Left forelimb (tissue), 1 donor: ENCODE measurements at places on chromosomes 2 and 18.

GRCh38 chr2:75311993-75312392 lies 112.7 kb upstream of the TACR1 start:
- no peak for DNase-seq

- DNase-seq = no peak
Observed at GRCh38 chr2:126995621-126996377, 97.1 kb downstream of the TEX51 start.

DNA sequence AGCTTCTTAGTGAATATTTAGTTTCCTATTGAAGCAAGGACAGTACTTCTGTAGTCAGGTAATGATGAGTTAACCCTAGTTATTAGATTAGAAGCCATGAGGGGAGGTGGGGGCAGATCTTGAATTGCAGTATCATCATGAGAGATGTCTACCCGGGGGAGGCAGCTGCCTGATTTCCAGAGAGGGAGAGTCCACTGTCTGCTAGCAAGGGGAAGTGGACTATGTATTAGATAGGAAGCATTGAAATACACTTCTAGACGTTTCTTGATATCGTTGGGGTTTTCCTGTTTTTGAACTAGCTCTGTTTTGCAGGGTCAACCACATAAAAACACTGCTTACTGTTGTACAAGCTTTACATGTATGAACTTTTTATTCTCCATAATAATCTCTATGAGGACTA lies 38.8 kb downstream of the APLF start:
- no peak for DNase-seq

GRCh38 chr2:239229545-239230279 lies 171.1 kb downstream of the HDAC4 start:
- DNase-seq = peak; percentile 44

GRCh38 chr2:18791172-18791797 lies 201.9 kb upstream of the NT5C1B start:
- no peak for DNase-seq

DNA sequence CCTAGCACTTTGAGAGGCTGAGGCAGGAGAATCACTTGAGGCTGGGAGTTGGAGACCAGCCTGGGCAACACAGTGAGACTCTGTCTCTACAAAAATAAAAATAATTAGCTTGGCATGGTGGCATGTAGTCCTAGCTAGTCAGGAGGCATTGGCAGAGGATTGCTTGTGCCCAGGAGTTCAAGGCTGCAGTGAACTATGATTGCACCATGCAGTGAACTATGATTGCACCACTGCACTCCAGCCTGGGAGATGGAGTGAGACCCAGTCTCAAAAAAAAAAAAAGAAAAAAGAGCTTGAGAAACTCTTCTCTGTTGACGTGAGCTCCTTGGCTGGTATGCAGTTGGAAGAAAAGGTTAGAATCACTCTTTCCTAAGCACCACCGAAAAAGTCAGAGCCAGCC lies 125.1 kb upstream of the TNP1 start:
- no peak for DNase-seq

- DNase-seq = no peak
Observed at GRCh38 chr2:201959626-201960025, 74.0 kb upstream of the FZD7 start.

- no peak for DNase-seq
Observed at GRCh38 chr2:40372283-40372985, 79.5 kb downstream of the SLC8A1 start.

GRCh38 chr2:101040761-101041160 lies 38.7 kb downstream of the RPL31 start:
- DNase-seq = no peak

DNA sequence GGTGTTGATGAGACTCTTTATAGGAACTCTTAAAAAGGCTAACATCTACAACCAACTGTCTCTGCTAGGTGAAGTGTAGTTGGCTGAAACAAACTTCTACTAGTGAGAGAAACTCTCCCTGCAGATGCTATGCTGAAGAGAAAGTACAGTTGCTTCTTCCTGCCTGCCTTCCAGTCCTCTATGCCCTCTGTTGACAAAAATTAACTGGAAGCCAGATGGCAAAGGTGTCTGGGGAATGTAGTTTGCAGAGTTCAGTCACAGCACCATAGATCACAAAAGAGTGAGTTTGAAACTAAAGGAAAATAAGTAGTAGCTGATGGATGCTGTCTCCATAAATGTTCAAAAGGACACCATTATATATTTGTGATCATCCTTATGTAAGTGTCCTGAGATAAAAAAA lies 958.8 kb upstream of the NRXN1 start:
- DNase-seq = no peak

DNA sequence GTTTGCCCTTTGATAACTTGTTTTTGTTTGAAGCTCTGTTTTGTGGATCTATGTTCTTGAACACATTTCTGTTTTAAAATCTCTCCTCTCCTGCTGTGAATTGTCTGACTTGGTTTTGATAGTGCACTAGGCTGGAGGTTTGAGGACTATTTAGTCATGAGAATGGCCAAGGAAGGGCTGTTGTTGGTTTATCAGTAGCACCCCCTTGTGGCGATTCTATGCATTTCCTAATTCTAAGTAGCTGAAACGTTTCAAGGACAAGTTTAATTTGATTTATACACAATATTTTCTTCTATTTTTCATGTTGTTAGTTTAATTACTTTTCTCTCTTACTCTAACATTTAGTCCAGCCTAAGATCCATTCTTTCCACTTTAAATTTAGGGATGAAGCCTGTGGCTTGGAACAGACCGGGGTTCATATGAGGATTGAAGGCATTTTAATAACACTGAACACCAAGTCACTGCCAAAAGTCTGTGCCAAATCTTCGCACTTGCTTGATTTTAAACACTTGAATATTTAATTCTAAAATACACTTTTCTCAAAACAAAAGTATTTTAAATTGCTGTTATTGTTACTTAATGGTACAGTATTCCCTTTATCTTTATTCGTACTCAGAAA lies 166.0 kb downstream of the SOCS6 start:
- DNase-seq = no peak

GRCh38 chr2:1891147-1891546 lies 146.8 kb upstream of the PXDN start:
- DNase-seq = no peak

- no peak for DNase-seq
Observed at GRCh38 chr2:127096280-127096679, 10.7 kb downstream of the BIN1 start.

GRCh38 chr2:237073552-237073951 lies 12.1 kb upstream of the COPS8 start:
- DNase-seq = no peak

DNA sequence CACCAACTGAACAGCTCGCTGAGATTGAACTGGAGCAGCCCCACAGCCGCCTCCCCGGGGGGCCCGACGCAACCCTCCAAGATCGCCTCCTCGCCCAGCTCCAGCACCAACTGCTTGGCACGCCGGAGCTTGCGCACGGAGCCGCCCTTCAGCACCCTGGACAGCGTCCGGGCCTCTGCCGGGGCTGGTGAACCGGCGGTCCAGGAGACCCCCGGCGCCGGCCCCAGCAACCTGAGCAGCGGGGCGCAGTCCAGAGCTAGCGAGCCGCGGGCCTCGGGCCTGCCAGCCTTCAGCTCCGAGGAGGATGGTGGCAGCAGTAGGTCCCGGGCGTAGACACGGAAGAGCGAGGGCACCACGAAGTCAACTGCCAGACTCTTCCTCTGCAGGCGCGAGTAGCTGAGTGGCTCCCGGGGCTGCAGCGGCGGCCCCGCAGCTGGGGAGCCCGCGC lies 1.2 kb downstream of the ALK start:
- DNase-seq = peak; percentile 84

DNA sequence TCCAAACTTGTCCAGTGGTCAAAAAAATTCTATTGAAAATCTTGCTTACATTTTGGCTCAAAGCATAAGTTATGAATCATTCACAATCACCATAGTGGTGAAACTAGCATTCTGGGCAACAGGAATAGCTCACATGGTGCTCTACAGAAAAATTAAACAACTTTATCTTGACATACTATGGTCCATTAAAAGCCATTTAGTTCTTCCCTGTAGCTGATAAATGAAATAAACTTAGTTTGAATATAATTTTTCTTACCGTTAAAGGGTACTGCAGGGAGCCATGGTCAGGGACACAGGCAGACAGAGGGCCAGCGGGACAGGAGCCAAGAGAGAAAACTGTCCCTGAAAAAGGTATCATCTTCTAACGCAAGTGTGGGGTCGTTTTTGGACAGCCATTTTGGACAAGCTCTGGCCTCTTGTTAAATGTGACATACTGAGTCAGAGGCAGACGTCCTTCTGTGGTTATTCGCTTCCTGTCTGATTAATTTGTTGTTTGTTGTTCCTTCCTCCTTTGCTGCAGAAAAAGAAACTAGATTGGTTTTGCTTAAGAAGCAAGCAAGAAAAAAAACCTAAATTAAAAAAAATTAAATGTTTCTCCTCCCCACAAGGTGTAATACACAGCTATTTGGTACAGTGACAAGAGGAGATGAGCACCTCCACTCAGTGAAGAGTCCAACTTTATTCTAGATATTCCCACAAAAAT lies at the start of gene WIPF1:
TSS of gene WIPF1 (minus strand) at position 460 of the 703 bp plus-strand sequence. CDS start 12,231 bp downstream, outside the sequence.
- DNase-seq = no peak

GRCh38 chr2:241011296-241011600 lies 12.8 kb downstream of the SNED1 start:
- no peak for DNase-seq

GRCh38 chr2:238593236-238593635 lies 166.5 kb downstream of the ASB1 start:
- DNase-seq = no peak

DNA sequence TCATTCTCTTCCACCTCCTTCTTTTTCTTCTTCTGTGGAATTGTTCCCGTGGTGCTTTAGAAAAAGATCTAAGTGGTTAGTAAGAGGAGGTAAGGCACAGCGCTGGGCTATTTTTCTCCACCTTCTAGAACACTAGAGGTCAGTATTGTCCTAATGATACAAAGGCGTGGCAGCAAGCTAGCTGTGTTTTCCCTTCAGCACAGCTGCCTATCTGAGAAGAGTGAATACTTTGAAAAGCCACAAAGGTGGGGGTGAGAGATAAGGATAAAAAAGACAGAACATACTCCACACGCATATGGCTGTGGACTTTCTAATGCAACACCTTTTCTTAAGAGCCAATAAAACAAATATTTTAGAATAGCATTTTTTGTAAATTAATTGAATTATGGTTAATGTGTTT lies 2.1 kb downstream of the CNTNAP5 start:
- no peak for DNase-seq

DNA sequence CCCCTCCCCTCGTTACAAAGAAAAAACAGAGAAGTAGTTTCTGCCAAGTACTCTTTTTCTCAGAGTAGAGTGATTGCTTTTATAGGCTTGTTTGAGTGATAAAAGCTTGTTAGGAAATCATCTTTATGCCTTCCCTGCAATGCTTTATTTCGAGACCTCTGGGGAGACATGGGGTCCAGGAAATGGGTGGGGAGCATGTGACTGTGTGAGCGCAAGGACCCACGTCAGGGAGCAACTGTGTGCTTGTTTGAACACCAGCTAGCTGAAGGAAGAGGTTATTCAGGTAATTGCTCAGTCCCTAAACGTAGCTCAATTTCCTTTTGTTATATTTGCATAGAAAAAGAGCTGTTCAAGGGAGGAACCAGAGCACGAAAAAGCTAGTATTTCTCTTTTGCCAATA lies 187.3 kb downstream of the FAM210A start:
- no peak for DNase-seq

- no peak for DNase-seq
Observed at GRCh38 chr2:74077636-74078035, 70.1 kb downstream of the BOLA3 start.

DNA sequence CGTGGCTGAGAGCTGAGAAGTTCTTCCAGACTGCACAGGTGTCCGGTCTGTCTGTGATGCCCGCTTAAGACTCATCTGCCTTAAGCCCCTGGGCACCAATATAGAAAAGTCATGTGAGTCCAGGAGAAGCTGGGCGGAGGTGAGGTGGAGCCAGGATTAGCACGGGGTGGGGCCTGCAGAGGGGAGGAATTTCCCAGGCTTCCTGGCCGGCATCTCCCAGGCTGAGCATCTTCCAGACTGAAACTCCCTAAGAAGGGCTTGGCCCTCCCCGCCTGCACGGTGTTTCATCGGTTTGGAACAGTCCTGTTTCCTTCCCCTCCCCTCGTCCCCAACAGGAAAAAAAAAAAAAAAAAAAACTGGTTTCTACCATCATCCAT lies 270.3 kb downstream of the ATAD2B start:
- no peak for DNase-seq

- DNase-seq = no peak
Observed at GRCh38 chr2:147789720-147790119, 55.1 kb upstream of the ACVR2A start.

- DNase-seq = no peak
Observed at GRCh38 chr2:241637795-241638660, 535 bp downstream of the ATG4B start.

GRCh38 chr2:240189686-240190085 lies 49.2 kb upstream of the OTOS start:
- no peak for DNase-seq

DNA sequence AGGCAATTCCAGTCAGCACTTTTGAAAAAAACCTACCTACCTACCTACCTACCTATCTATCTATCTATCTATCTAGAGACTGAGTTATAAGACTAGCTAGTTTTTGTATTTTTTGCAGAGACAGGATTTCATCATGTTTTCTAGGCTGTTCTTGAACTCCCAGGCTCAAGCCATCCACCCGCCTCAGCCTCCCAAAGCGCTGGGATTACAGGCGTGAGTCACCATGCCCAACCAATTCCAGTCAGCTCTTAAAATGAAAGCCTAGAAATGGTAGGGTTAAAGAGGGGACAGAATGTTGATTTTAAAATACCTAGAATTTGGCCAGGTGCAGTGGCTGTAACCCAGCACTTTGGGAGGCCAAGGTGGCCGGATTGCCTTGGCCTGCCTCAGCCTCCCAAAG lies 19.1 kb downstream of the MSH2 start:
- no peak for DNase-seq

GRCh38 chr2:71596011-71596410 lies 142.7 kb downstream of the DYSF start:
- DNase-seq = peak; percentile 78

DNA sequence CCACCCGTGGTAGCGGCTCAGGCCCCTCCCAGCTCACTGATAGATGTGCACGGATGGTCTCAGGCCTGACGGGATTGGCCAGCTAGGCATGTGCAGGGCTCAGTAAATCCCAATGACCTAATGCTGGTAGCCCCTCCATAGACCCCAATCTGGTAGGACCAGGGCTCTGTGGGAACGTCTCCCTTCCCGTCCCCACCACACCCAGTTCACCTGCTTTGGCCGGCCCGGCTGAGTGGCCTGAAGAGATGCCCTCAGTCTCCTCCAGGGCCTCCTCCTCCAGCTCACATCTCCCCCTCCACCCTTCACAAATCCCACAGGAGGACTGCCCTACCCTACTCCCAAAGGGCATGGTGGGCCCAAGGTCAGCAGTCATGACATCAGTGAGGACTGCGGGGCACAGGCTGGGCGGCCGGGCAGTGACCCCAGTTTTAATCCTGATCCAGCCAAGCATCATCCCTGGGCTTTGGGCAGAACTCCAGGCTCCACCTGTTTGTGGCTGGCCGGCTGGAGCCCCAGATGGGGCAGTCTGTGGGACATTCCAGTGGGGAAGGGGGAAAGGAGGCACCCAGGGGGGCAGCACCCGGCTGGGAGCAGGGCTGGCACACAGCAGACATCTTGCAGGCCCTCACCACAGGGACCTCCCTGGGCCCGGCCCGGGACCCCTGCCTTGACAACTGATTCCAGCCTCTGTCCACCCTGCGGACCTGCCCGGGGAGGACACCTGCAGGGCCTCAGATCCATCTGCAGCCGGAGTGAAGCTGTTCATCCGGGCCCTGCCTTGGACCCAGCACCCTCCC lies 2.3 kb downstream of the KIF1A start:
- DNase-seq = no peak

- DNase-seq = no peak
Observed at GRCh38 chr2:231378026-231378722, 17.3 kb upstream of the B3GNT7 start.
